ENCODE measurements at places on chromosomes 1 and 21.

DNA sequence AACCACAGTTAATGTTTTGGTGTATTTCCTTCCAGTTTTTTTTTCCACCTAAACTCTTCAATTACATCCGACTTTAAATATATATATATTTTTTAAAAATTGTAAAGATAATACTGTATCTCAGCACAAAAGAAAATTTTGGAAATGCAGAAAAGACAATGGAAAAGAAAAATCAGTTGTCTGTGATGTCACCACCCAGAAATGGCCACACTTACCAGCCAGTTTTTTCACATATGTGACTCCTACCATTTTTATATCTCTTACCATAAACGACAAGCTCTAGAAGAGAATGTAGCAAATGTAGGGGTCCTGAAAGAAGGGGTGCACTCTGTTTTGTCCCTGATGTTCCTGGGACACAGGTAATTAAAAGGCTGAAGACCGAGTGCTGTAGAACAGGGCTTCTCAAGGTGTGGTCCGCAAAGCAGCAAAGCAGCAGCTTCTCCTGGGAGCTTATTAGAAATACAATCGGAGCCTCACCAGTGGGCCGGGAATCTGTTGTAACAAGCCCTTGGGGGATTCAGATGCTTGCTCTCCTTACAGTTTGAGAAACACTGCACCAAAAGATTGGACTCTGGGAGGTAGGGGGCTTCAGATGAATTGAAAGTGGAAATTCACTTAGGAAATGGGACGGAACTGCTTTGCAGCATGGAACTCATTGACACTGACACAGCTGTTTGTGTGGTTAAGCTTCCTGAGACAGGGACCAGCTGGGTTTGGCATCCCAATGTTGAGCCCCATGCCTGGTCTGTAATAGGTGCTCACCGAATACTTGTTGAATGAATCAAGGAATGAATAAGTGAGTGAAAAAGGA is 44.1 kb downstream of the ALPL start:
- no peak for DNase-seq

DNA sequence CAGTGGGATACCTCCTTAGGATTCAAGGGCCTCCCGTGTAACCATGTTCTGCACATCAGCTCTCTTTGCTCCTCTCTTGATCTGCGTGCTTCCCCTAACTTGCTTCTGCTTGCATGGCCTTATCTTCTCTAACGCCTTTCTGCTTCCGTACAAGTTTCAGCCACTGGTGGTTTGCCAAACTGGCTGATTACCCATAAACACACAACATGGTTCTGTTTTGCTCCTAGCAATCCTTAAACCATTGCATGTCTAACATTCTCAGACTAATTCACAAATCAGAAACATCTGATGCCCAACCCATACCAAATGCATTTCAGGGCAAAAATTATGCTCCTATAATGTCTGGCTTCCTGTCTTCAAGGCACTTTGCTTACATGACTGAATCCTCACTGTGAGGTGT is 166.4 kb downstream of the PBX1 start:
- no peak for DNase-seq

GRCh38 chr1:78171736-78172590 is 126.2 kb downstream of the GIPC2 start:
- no peak for DNase-seq

GRCh38 chr1:244732851-244733450 is 80.0 kb downstream of the DESI2 start:
- DNase-seq: no peak

- no peak for DNase-seq
Observed at GRCh38 chr1:108653431-108654105, 7.3 kb downstream of the HENMT1 start.

- no peak for DNase-seq
Observed at GRCh38 chr1:163357378-163357777, 35.6 kb downstream of the NUF2 start.
